ENCODE measurements at places on chromosomes 5 and 9.

DNA sequence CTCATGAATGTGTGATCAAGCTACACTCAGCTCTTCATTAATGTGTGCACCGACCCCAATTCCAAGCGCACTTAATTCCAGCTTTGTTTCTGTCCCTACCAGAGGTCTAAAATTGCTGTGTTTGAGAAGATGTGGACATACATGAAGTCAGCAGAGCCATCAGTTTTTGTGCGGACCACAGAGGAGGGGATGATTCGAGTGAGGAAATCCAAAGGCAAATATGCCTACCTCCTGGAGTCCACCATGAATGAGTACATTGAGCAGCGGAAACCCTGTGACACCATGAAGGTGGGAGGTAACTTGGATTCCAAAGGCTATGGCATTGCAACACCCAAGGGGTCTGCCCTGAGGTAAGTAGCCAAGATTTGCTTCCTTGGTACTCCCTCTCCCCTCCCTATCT lies 268.6 kb downstream of the FAM114A2 start:
- DNase-seq: no peak

DNA sequence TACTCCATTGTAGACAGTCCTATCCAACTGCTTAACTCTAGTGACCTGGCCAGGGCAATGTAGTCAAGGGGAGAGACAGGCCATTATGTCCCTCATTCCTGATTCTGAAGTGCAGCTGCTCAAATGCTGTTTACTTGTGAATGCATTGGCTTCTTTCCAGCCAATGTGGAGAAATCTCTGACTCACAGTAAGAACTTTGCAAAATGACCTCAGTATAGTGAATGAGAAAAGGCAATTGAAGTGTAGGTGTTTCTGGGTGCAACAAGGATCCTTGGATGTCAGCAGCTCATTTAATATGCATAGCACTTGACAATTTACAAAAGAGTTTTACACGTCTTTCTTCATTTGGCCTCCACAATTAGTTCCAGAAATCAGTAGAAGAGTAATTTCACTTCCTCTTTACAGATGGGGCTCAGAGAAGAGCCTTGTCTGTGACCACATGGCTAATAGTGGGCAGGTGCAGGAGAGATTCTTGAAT lies 367.2 kb downstream of the OSTF1 start:
- DNase-seq: no peak

- no peak for DNase-seq
Measured at GRCh38 chr5:16995372-16995771, 59.3 kb upstream of the MYO10 start.

DNA sequence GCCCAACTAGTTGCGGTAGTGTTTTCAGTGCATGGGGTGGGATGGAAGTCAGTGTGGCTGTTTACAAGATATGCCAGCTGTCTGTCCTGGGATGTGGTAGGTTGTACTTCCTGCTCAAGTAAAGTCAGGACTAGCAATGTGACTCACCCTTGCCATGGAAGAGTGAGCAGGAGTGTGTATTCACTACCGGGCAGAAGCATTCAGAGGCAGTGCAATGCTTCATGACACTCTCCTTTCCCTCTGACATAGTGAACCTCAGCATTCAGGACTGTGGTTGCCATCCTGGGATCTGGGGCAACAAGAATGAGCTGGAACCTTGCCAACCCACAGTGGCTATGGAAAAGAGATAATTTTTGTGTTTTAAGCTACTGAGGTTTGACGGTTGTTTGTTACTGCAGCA lies 68.9 kb downstream of the BOD1 start:
- no peak for DNase-seq

DNA sequence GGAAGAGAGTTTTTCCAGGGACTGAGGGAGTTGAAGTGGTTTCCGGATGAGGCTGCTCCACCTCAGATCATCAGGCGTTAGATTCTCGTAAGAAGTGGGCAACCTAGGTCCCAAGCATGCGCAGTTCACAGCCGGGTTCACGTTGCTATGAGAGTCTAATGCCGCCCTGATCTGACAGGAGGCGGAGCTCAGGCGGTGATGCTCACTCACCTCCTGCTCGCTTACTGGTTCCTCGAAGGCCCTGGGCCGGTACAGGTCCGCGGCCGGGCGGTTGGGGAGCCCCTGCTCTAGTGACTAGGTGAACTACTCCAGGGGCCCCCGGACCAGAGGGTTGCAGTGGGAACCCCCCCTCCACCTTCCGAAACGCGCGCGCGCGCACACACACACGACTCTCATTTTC lies 997 bp upstream of the RNF130 start:
- no peak for DNase-seq

DNA sequence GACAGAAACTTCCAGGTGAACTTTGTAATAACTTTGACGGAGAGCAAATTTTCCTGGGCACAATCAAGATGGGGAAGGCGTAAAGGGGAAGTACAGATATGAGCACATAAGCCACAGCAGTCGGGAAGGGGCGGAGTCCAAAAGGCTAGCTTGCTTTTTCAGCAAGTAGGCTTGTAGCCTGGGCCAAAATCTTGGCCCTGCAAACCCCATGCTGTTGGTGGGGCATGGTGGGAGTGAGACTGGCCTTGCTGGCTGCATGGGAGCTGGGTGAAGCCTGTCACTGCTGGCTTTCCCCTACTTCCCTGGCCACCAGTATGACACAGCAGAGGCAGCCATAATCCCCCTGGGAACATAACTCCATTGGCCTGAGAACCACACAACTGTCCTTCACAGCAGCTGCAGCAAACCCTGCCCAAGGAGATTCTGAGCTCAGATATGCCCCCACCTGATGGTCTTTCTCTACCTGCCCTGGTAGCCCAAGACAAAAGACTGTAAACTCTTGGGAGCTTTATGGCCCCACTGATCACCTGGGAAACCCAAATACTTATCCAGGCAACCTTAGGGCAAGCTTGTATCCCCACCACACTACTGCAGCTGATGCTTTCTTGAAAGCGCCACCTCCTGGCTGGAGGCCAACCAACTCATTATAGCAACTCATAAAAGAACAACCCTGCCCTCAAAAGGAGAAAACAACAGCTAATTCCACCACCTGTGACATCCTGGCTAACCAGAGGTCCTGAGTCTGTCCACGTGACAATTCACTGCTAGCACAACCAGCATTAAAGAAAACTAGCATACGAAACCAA lies 24.0 kb downstream of the DCTN4 start:
- DNase-seq: no peak

DNA sequence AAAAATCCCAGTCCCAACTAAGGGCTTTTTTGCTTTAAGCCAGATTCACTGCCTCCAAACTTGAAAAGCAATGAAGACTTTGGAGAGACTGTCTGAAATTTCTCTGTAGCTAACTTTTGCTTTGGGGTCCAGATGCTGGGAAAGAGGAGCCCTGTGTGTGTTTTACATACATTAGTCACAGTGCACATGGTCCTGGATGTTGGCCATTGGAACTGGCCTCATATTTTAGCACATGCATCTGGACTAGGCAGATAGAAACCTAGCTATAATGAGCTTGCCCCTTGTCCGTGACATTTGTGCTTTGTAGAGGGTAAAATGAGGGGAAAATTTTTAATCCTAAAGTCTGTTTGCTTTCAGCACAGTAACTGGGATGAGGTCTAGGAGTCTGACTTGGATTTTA lies 421.7 kb downstream of the CDK5RAP2 start:
- no peak for DNase-seq

- no peak for DNase-seq
Measured at GRCh38 chr5:78523314-78524193, 125.0 kb downstream of the LHFPL2 start.

GRCh38 chr9:120890320-120891244 lies 13.6 kb upstream of the PHF19 start:
- DNase-seq: no peak

GRCh38 chr9:15612962-15613361 lies 60.1 kb downstream of the CCDC171 start:
- DNase-seq: no peak

Measured in HEK293T (cell line).